Cortex of kidney (tissue), 1 donor: ENCODE measurements at places on chromosomes 4 and X.

- DNase-seq = no peak
These were observed 1185.2 kb downstream of the PCDH7 start for GRCh38 chr4:31905363-31905762.

DNA sequence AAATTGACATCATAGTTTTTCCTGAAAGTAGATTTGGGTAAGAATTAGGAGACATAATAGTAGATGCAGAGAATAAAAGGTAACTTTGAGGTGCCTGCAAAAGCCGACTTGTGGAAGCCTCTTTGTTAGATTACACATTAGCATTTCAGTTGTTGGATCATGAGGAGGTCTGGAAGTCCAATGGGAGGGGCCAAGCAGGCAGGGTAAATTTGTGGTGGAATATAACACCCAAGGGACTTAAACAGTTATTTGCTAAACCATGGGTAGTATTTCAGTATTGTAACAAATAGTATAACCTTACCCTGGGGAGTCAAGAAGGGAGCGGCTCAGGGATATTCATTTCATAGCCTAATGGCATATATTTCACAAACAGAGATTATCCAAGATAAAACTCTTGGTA lies 810.7 kb upstream of the AMOT start:
- no peak for DNase-seq

DNA sequence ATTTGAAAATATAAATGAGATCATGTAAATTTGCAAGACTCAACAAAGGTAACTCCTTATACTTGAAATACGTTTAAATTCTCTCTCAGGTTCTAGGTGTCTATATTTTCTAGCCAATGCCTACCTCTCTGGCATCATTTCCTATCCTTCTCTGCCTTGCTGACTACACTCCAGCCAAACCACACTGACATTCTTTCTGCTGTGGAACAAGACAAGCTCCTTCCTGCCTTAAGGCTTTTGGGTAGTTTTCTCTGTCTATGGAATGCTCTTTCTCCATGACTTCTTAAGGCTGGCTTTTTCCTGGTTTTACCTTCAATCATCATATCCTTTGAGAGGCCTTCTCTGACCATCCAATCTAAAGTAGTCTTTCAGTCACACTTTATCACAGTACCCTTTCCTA lies 201.0 kb downstream of the SPRY1 start:
- no peak for DNase-seq

DNA sequence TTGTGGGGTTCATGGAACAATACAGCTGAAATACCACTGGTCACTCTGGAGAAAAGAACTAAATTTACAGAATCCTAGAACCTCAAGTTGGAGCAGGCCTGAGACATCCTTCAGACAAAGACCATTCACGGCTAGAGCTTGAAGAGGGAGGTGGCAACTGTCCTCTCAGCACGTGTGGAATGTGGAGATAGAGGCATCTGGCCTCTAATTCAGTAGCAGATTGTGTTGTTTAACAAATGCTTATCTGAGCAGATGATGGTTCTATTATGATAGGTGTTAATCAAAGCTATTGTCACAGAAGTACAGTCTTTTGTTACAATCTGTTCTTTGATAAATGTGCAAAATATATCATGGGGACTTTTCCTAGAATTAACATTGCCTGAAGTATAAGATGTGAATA lies 121.7 kb upstream of the KCNIP4 start:
- no peak for DNase-seq

DNA sequence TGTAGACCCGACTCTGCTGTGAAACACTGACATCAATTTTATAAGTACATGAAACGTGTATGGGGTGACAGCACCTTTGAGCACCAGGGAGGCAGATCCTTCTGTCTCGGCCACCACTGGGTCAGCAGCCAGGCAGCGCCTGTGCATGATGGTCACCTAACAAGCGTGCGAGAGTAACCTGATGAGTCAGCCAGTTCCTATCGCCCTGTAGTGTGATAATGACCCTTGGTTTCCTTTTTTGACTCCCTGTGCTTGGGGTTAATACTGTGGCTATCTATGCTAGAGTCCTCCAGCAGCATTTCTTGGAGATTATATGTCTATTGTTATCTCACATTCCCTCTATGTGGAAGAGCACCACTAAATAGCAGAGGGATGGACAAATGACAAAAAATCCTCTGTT lies 101.6 kb downstream of the NPNT start:
- DNase-seq = no peak

- no peak for DNase-seq
These were observed 34.5 kb upstream of the RAB33B start for GRCh38 chr4:139419388-139419914.

- no peak for DNase-seq
These were observed 10.5 kb downstream of the ANXA5 start for GRCh38 chr4:121686255-121686654.

GRCh38 chr4:78971326-78971725 lies 32.1 kb upstream of the PAQR3 start:
- no peak for DNase-seq

GRCh38 chr4:140686796-140687195 lies 69.4 kb downstream of the TBC1D9 start:
- no peak for DNase-seq

DNA sequence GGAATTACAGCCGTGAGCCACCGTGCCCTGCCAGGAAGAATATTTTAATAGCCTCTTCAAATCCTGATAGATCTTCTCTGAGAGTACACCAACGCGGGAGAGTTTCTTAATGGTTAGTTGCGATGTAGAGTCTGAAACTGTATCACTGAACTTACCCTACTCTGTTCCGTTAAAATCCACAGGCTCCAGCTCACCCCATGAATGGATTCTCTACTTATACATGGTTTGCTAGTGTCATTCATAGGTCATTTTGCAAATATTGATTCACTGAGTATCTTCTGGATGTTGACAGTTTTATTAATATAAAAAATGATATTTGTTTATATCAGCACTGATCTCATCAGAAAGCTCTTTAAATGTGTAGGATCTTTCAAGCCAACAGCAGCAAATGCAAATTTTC lies 99.9 kb downstream of the FAM193A start:
- DNase-seq = no peak

- DNase-seq = no peak
These were observed 14.8 kb downstream of the SLC6A8 start for GRCh38 chrX:153702336-153703035.

GRCh38 chr4:55399581-55399980 lies 3.8 kb downstream of the TMEM165 start:
- no peak for DNase-seq

DNA sequence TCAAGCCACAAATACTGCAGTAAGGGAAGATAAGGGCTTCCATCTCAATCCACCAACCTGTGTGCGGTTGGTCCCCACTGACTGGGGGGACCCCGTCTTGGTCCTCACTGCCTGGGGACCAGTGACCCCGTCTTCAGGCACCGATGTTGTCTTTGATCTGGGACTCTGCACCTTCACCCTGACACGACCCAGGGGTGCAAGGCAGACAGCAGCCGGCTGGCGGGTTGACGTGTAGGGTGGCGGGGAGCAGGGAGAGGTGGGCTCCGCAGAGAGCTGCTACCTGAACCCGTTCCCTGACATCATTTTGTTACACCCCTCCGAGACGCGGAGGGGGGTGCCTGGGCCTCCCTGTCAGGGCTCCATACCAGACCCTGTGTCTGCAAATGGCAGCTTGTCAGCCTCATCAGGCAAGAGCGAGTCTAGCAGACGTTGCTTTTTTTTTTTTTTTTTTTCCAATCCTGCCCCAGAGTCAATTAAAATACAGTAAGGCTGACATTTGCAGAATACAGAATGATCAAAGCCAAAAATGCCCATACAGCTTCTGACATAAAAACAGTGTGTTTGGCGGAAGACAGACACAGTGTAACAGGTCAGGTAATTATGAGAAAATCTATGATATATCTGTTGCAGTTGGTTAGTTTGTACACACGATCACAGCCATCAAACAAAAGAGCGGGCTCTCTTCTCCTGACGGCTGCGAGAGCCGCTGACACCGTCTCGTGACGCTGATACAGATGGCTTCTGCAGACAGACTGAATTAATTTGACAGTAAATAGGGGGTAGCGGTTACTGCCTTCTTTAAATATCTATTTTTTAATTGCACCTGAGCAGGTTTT lies 118.6 kb downstream of the CRLF2 start:
- DNase-seq = no peak

DNA sequence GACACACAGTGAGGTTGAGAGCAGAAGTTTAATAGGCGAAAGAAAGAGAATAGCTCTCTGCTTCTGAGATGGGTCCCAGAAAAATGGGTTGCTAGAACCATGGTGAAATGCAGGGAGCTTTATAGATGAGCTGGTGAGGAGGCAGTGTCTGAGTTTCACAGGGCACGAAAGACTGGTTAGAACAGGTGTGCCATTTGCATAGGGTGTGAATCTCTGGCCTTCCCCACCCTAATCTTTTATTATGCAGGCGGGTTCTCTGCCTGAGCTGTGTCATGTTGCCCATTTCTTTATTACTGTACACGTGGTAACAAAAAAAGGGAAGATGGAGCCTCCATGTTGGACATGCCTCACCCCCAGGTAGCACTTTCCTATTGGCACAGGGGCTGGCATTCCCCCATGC lies 39.1 kb downstream of the FUNDC1 start:
- DNase-seq = no peak

GRCh38 chr4:184021389-184021788 lies 116.3 kb downstream of the STOX2 start:
- no peak for DNase-seq

DNA sequence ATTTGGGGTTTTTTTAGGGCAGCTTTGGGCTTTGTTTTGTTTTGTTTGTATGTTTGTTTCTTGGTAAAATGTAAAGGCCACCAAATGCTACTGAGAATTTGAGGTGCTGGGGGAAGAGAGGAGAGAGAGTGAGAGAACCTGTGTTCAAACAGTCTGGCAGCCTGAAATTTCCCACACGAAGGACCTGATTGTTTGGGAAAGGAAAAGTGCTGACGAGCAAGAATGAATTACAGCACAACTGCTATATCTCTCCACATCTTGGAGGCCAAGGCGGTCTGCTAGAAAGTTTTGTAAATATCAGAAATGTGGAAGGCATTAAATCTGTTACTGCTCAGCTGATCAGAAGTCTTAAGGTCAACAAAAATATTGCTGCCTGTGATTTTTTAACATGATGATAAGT lies 170.5 kb downstream of the PALLD start:
- no peak for DNase-seq

- no peak for DNase-seq
These were observed 138.6 kb upstream of the GPR101 start for GRCh38 chrX:137172317-137172948.

DNA sequence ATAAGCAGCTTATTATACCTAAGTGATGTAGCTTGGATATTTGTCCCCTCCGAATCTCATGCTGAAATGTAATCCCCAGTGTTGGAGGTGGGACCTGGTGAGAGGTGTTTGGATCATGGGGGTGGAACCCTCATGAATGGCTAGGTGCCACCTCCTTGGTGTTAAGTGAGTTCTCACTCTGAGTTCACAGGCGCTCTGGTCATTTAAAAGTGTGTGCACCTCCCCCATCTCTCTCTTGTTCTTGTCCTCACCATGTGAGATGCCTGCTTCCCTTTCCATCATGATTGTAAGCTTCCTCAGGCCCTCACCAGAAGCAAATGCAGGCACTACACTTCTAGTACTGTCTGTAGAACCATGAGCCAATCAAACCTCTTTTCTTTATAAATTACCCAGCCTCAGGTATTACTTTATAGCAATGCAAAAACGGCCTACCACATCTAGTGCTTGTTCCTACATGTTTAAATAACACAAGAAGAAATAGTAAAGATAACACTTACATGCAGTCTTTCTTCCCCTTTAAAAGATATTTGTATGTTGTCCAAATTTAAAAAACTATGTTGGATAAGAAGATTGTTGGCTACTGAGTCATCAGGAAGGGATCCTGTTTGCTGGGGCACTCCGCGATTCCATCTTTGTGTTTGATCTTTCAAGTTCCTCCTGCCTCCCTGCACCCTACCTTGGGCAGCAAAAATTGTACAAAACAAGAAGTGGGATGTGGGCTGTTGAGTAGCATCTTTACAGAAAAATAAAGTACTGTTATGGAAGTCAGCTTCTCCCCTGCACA lies 29.7 kb downstream of the PPP1R2C start:
- DNase-seq = no peak

DNA sequence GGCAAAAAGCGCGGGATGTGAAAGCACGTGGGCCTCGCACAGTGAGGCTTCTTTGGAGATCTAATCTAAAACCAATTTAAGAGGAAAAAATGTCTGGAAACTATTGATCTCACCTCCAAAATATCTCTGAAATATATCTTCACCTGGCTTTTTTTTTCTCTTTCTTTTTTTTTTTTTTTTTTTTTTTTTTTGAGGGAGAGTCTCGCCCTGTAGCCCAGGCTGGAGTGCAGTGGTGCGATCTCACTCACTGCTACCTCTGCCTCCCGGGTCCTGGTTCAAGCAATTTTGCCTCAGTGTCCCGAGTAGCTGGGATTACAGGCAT lies 383 bp upstream of the ZMAT1 start:
- DNase-seq = no peak

- no peak for DNase-seq
These were observed 1801.3 kb upstream of the PCDH10 start for GRCh38 chr4:131347816-131348215.

DNA sequence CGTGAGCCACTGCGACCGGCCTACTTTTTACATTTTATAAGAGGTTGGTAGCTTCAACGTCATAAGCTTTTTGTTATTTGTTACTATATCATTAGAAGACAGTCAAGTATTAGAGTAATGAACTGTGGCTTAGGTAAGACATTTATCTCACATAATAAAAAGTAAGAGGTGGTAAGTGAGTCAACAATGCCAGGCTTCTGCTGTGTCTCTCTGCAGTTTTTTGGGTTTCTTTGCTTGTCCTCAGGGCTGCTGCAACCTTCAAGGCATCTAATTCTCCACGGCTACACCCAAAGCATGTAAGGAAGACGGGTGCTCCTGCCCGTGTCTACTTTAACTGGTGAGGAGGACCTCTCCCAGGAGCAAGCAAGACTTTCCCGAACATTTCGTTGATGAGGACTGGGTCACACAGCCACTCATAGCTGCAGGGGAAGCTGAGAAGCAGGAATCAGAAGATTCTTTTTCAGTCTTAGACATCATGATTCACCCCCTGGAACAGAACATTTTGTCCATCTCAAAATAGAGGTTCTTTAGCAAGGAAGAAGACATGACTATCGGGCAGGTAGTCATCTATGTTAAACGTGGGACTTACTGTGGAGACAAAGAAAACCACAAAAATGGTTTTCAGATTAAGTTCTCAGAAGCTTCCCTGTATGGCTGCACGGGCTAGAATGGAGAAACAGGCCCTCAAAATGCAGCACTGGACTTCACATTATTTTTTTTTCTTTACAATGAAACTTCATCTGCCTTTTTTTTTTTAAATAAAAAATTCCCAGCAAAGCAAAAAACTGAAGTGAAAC lies 13.0 kb upstream of the RHOH start:
- no peak for DNase-seq

DNA sequence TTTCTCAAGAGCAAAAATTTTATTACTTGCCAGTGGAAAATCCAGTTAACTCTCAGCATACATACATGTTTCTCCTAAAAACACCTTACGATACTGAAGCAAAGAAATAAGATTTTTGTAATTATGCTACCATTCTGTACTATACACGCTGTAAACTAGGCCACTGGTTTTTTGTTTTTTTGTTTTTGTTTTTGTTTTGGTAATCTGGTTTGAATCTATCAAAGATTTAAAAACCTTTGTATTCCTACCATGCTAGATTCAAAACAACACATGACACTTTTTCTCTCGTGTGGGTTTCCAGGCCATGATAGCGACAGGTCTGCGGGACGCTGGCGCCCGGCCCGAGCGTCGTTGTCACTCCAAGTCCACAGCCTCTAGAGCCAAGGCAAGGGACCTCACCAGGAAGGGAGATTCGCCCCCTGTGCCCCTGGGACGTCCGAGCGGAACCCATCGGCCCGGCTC lies 723 bp downstream of the TMEM192 start:
- DNase-seq = no peak
